HFF-Myc (cell line): ENCODE measurements at places on chromosomes 4 and X.
A peak's percentile ranks its signal among the peaks of the same experiment; 100 is the strongest.

DNA sequence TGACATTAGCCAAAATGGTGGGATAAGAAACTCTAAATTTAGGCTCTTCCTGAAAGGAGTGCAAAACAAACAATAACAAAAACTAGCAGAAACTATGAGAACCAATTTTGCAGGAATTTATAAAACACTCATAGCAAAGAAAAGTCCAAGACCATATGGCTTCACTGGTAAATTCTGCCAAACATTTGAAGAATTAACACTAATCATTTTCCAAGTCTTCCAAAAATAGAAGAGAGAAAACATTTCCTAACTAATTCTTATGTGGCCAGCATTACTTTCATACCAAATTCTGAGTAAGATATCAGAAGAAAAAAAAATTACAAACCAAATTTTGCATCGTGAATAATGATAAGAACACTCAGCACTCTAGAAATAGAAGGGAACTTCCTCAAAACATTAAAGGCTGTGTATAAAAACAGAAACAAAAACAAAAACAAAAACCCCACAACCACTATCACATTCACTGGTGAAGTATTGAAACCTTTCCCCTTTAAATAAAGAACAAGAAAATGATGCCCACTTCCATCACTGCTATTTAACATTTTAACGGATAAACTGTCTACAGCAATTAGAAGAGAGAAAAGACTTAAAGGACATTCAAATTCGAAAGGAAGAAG, 524.3 kb upstream of the GALNTL6 start:
- no peak for DNase-seq

GRCh38 chr4:17063888-17064287, 165.4 kb upstream of the LDB2 start:
- DNase-seq = no peak

DNA sequence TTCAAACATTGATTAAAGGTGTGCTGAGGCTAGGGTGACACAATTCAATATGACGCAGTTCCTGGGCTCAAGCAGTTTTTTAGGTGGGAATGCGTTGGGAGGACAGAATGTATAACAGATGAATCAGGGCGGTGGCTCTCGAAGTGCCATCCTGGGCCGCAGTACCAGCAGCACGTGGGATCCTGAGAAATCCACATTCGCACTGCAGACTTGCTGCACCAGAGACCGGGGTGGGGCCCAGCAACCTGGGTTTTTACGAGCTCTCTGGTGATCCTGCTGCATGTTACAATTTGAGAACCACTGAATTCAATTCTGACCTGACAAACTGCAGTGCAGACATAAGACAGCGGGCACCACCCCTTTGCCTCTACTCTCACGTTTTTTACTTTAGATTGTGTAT, 30.4 kb downstream of the FAM149A start:
- DNase-seq = no peak

DNA sequence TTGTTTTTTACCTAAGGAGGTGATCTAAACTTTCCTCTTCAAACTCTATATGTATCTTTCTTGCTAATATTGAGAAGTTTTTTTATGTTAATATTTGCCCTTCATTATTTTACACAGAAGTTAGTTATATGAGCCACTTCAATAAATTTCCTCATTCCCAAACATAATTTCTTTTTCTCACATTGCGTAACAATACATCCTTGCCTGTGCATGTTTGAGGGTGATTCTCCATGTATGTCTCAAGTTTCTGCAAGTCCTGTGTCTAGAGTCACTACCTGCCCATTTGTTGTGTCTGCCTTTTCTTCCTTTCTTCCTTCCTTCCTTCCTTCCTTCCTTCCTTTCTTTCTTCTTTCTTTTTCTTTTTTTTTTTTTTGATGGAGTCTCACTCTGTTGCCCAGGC, 2057.9 kb downstream of the PCDH7 start:
- DNase-seq = no peak

GRCh38 chr4:39255871-39256270, 73.5 kb downstream of the WDR19 start:
- DNase-seq = no peak

GRCh38 chr4:5707778-5708448, 446 bp downstream of the EVC2 start:
- DNase-seq = no peak

DNA sequence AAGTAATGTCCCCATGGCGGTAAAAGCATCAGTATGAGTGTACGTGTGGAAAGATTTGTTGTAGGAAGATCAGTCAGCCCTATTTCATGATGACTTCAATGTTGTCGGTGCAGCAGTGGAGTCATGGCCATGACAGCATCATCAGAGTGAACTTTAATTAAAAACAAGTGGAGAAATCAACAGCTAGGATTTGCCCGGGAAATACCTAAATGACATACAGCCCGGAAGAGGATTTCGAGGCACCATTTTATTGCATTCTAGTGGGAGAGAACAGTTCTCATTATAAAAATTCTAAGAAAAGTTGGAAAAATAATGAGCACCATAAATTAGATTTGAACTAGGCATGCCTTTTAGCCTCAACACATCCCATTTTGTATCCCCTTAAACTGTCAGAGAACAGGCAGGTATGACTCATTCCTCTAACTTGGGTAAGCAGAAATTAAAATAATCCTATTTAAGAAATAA, 170.1 kb downstream of the SHROOM3 start:
- DNase-seq = peak; percentile 48

DNA sequence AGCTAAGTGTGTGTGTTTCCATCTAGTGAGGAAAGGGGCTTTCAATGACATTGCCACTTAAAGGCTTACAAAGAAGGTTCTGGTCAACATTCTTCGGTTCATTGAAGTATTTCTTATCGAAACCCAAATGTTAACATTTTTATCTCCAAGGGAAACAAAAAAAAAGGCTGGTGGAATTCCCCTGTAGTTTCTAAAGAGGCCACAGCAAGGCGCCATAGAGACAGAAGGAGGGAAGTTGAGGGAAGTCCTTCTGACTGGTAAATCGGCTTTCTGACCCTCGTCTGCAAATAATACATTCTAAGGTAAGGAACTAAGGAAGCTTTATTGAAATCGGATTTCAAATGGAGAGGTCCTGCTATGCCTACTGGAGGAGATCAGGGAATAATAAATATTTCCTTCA, 1.7 kb upstream of the ZFP42 start:
- DNase-seq = no peak

DNA sequence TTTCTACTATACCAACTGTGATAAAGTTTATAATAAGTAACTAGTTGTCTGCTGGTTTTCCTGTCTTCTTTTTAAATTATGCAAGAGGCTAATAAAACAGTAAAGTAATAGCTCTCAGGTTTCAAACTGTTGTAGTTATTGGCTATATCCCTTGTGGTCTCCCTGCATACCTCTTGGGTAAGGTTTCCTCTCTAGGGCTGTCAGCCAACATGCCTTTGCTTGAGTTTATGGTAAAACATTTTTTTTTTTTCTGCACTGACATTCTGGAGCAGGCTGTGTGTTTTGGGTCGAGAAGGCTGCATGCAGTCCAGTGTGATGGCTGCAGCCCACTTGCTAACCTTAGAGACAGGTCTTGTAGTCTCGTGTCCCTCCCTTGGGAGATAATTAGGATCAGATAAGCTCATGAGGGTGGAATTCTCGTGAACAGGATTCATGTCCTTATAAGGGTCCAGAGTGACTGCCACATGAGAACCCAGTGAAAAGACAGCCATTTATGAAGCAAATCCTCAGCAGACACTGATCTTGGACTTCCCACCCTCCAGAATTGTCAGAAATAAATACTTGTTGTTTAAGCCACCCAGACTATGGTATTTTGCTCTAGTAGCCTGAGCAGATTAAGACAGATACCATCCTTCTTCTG, 831.2 kb downstream of the CCSER1 start:
- no peak for DNase-seq

GRCh38 chrX:16725072-16725471, 5.7 kb downstream of the SYAP1 start:
- DNase-seq = no peak

DNA sequence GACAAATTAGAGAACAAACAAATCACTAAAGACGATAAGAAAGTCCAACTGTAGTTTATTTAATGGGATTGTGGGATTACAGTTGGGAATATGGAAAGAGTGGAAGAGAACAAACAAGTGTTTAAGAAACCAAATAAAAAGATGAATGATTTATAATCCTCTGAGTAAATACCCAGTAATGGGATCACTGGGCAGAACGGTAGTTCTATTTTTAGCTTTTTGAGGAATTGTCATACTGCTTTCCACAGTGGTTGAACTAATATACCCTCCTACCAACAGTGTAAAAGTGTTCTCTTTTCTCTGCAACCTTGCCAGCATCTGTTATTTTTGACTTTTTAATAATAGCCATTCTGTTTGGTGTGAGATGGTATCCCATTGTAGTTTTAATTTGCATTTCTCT, 15.0 kb downstream of the C4orf51 start:
- DNase-seq = no peak

DNA sequence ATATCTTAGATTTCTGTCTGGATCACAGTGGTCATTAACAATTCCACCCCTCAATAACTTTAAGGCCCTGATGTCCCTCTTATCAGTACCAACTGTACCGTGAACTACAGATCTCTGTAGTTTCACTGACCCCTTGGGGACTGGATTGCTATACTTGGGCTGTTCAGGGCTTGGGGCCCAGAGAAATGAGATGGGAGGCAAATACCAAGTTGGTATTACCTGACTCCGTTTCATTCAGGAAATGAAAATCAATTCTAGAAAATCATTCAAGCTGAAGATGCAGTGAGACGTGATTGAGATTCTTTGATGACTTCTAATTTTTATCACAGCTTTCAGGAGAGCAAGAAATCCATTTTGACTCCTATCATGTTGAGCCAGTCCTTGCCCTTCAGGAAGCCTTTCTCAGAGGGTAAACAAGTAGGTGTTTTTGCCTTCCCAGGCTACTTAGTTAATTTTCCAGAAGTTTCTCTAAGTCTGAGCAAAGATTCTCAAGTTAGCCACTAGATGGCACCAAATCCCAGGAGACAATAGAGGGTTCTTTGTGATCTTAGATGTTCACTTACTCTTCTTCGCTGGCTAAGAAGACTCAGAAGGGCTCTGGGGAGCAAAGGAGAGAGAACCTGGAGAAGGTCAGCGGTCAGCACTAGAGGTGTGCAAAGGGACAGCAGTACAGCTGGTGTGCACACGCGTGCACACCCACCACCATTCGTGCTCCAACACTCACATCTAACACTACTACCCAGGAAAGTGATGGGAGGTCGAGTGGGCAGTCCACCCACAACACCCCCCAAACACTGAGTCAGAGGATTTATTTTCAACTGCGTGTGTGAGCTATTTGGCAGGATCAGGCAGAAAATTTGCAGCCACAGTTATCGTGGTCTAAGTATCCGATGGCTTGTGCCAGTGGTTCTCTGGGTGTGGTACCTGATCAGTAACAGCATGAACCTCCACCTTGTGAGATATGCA, 7.4 kb downstream of the HNRNPH2 start:
- no peak for DNase-seq

DNA sequence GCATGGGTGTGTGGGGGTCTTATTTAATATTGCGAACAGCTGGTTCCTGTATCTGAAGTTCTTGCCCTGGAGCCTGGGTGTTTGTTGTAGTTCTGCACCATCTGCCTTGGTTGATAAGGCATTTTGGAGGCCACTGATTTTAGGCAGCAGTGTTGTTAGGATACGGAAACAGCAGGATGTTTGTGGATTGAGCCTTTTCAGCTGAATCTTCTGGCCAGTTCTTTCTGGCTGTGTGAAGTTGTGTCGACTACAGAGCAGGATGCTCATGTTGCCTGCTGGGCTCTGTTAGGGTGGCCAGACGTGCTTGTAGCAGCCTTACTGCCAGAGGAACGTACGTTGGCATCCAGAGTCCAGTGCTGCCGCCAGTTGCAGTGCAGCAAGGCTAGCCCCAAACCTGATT, 134.2 kb downstream of the PTTG2 start:
- DNase-seq = no peak

- no peak for DNase-seq
Measured at GRCh38 chr4:55012363-55013230, 112.8 kb downstream of the KDR start.

- DNase-seq = peak; percentile 72
Measured at GRCh38 chr4:4590546-4590945, 48.7 kb upstream of the STX18 start.

- no peak for DNase-seq
Measured at GRCh38 chr4:177255359-177255758, 54.3 kb upstream of the NEIL3 start.

DNA sequence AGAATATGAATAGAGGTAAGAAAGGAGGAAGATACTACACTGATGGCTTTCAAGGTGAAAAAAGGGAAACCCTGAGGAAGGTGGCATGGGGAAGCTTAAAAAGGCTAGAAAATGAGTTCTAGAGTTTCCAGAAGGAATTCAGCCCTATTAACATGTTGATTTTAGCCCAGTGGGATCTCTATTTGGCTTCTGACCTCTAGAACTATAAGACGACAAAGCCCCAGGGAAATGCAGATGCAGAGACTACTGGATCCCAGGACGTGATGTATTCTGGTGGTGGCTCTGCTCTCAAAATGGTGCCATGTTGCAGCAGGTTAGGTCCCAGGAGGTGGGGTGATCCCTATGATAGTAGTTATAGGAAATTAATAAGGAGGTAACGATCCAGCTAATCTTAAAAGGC, 120.4 kb downstream of the TMA16 start:
- no peak for DNase-seq

- peak; percentile 89 for DNase-seq
Measured at GRCh38 chr4:126777649-126778048, 855.1 kb upstream of the INTU start.

- DNase-seq = no peak
Measured at GRCh38 chr4:184046148-184046547, 141.0 kb downstream of the STOX2 start.

- no peak for DNase-seq
Measured at GRCh38 chr4:173189117-173189693, 20.6 kb downstream of the GALNT7 start.

DNA sequence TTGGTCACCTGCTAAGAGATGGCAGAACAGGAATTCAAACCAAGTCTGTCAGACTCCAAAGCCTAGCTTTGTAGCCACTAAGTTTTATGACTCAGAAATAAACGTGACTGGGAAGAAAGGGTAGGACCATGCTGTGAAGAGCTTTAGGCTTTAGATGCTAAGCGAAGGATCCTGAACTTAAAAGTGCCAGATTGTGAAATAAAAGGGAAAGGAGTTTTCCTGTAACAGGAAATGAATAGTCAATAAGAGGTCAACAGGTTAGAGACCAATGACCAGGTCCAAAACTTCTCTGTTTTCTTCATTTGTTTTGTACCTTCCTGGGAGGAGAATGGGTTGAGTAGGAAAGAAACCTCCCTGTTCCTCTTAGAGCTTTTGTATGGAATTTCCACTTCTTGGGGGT, 98.8 kb upstream of the EOLA2 start:
- no peak for DNase-seq
